ENCODE measurements at places on chromosomes 2 and 18.
A peak's percentile ranks its signal among the peaks of the same experiment; 100 is the strongest.

DNA sequence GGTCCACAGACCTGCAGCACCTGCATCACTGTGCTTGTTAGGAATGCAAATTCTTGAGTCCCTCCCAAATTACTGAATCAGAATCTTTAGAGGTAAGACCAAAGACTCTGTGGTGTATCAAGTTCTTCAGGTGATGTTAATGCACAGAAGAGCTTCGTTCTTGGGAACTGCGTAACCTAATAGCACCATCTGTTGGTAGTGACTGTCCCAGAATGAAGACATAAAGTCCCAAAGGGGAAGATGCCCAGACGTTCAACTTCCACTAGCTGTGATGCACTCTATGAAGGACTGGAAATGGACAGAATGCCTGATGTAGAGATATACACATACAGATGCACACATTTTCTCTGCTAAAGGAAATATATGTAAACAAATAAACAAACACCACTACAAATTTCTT is 576.0 kb downstream of the LRP1B start:
- DNase-seq = no peak

DNA sequence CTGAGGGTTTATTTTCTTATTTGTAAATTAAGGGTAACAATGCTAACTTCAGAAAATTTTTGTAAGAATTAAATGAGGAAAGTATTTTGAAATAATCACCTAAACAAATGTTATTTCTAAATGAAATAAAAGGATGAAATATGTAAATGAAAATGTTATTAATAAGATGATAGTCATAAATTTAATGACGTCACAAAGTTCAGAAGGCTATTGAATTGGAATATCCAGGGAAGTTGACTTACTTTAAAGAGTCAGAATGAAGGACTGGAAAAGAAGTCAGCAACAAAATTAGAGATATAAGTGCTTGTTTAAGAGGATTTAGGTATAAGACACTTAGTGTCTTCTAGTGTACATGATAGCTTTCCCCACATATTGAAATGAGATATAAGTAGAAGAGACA is 732.6 kb upstream of the CDH7 start:
- DNase-seq = no peak

- DNase-seq = no peak
Observed at GRCh38 chr2:20594048-20594750, 56.7 kb downstream of the HS1BP3 start.

- no peak for DNase-seq
Observed at GRCh38 chr18:54957296-54957832, 1.9 kb downstream of the CCDC68 start.

DNA sequence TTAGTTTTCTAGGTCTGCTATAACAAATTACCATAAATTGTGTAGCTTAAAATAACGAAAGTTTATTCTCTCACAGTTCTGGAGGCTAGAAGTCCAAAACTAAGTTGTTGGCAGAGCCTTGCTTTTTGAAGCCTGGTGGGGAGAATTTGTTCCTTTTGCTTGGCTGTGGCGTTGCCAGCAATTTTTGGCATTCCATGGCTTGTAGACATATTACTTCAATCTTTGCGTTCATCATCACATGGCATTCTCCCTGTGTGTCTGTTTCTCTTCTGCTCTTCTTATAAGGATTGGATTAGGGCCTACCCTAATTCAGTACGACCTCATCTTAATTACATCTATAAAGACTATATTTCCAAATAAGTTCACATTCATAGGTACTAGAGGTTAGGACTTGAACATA is 217.7 kb downstream of the MBD5 start:
- DNase-seq = no peak

GRCh38 chr2:167454036-167454435 is 565.8 kb downstream of the XIRP2 start:
- DNase-seq = no peak

GRCh38 chr2:119550856-119551255 is 6.6 kb downstream of the CFAP221 start:
- no peak for DNase-seq

- DNase-seq = no peak
Observed at GRCh38 chr2:42794271-42795046, 2.1 kb upstream of the HAAO start.

GRCh38 chr2:148643998-148644882 is at the start of gene EPC2:
TSS of gene EPC2 (plus strand) at chr2:148644751. CDS start at chr2:148645018, 267 bp downstream.
- peak; percentile 79 for DNase-seq

DNA sequence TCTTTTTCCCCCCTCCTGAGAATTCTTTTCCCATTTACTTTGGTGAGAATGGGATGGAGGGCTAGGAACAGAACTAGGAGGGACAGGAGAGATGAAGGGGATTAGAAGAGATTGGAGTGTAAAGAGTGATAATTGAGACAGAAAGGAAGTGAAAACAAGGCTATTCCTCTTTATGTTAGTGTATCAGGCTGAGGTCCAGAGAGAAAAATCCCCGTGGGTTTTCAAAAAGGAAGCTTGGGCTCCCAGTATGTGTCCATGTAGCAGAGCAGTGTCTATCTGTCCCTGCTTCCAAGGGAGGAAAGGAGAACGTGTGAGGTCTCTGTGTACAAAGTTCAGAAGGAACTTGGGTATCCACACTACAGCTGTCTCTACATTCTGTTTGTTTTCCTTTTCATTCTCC is 59.9 kb upstream of the KCNE4 start:
- DNase-seq = no peak

DNA sequence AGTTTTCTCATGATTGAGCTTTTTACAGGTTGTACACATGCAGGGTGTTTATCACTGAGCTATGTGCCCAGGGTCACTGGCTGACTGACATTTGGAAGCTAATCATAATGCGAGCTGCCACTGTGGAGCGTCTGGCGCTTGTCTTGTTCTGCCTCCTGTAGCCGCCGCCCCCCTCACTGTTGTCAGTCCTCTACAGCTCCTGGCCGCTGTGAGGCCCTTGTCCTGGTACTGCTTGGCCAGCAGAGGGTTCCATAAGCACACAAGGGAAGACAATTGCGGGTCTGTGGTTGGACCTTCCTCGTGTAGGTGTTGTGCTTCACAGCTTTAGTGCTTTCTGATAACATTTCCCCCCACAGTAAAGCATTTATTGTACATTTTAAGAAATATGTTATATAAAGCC is 105.6 kb upstream of the LDLRAD4 start:
- no peak for DNase-seq

GRCh38 chr2:120864981-120865380 is 129.3 kb downstream of the GLI2 start:
- no peak for DNase-seq

Measured in T-helper 1 cell (primary cell).